ENCODE measurements at places on chromosomes 2 and 18. TPM values are rescaled to one million over a fixed set of nuclear protein-coding genes. Genes with fewer than 3 reads are reported as not detected.
A peak's percentile ranks its signal among the peaks of the same experiment; 100 is the strongest.

The LRP1B gene
- 0.25 TPM for polyA plus RNA-seq

The OR6B2 gene
- not detected for polyA plus RNA-seq

The ABHD1 gene
- polyA plus RNA-seq, result 0.54 TPM

The FMNL2 gene
- polyA plus RNA-seq, result 1.5 TPM

The SLC25A52 gene
- polyA plus RNA-seq, result not detected

The RNASEH1 gene
- 12.0 TPM for polyA plus RNA-seq

The SEC11C gene
- polyA plus RNA-seq, result 186 TPM

DNA sequence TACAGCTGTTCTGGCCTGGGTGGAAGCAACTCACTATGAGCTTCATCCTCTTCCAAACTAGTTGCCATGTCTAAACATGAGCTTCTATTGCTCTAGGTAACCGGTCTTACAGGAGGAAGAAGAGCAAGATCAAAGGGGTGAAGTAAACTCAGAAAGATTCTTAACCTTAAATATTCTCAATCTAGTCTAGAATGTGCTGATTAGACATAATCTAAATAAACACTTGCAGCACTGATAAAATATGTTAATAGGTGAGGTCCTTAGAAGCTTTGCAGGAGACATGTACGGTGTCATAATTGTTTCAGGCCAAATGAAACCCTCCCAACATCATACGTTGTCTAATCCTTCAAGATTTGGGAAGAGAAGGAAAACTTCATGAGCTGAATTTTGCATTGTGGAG lies 431.6 kb upstream of the FSHR start:
- H3K27me3 ChIP-seq, result no peaks in the 10 kb centered on the region
- no peak for DNase-seq
- no peaks in the 10 kb centered on the region for H3K36me3 ChIP-seq
- H3K4me3 ChIP-seq, result no peak overlapping the region
- H3K4me1 ChIP-seq, result no peaks in the 10 kb centered on the region

DNA sequence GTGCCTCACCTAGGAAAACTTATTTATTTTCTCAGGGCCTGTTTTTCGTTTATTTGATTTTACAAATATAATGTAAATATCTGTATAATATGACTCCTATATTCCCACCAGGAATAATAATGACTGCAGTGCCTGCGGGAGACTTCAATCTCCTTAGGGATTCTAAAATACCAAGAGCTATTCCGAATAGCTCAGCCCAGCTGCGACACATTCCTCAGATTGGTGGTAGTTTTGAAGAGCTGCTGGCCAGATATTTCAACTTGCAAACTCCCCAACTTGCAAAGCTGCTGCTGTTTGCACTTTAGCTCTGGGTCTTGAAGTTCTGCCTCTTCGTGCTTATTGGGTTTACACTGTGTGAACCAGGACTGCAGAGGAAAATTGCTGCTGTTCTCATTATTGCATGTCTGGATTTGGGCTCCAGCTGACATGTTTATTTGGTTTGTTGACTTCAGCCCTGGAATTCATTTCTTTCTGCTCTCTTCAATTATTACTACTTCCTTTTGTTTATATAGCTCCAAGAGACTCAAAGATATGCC lies 480.2 kb upstream of the CHST9 start:
- no peak for DNase-seq
- H3K4me3 ChIP-seq, result no peak overlapping the region
- peaks cover 31% of the 10 kb centered on the region for H3K4me1 ChIP-seq
- H3K36me3 ChIP-seq, result no peaks in the 10 kb centered on the region
- no peak overlapping the region for H3K27ac ChIP-seq
- no peaks in the 10 kb centered on the region for H3K27me3 ChIP-seq

GRCh38 chr2:215522237-215522636 lies 86.4 kb upstream of the FN1 start:
- no peaks in the 10 kb centered on the region for H3K27me3 ChIP-seq
- DNase-seq, result no peak
- no peaks in the 10 kb centered on the region for H3K36me3 ChIP-seq
- H3K27ac ChIP-seq, result no peak overlapping the region

GRCh38 chr2:239273280-239274234 lies 127.3 kb downstream of the HDAC4 start:
- H3K27me3 ChIP-seq, result no peaks in the 10 kb centered on the region
- no peak overlapping the region for H3K27ac ChIP-seq
- no peak overlapping the region for H3K4me3 ChIP-seq
- H3K4me1 ChIP-seq, result peaks cover 6% of the 10 kb centered on the region
- no peak for DNase-seq
- H3K36me3 ChIP-seq, result no peaks in the 10 kb centered on the region

DNA sequence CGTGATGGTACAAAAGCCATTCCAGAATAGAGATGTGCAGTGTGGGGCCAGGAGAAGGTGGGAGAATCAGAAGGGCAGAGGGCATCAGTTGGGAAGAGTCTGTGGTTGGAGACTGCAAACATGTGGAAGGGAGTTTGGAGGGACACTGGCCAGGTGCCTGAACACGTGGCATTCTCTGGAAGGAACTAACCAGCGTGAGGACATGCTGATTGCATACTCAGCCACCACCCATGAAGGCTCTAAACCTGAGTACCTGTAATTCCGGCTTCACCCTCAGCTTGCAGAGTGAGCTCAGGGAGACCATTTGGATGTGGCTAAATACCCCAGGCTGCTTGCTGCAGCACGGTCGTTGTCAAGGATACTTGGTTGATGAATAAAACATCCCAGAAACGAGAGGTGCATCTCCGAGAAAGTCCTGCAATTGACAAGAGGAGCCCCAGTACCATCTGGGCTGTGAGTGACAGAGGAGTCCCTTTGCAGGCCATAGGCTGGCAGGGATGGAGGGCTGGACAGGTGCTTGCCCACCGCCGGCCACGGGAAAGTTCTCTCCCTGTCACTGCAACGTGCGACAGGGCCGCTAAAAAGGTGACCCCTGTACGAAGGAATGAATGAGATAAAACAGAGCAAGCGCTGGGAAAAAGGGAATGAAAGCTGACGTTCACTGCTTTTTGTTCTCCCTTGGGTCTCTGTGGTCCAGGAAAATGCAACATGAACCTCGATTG lies 5.0 kb downstream of the ACKR3 start:
- H3K36me3 ChIP-seq, result no peaks in the 10 kb centered on the region
- DNase-seq, result no peak
- peaks cover 11% of the 10 kb centered on the region for H3K4me1 ChIP-seq
- no peak overlapping the region for H3K4me3 ChIP-seq

GRCh38 chr18:42039396-42039795 lies 84.4 kb downstream of the PIK3C3 start:
- H3K27me3 ChIP-seq, result no peaks in the 10 kb centered on the region
- no peak for DNase-seq
- no peaks in the 10 kb centered on the region for H3K4me1 ChIP-seq
- H3K27ac ChIP-seq, result no peak overlapping the region

DNA sequence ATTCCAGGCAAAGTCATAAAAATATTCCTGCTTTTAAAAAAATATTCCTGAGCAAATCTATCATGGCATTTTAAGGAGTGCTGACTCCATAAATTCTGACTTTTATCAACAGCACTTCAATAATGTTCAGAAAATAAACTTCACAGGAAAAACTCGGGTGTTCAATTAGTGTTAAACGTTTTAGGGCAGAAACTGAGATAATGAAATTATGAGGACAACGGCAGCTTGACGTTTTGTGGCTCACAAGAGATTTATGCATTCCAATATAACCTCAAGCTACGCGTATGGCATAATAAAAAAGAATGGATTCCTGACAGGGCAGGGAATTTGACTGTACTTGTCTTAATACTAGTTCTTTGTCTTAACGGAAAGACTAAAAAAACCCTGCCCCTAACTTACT lies 133.2 kb downstream of the ICOS start:
- no peak overlapping the region for H3K4me3 ChIP-seq
- no peaks in the 10 kb centered on the region for H3K4me1 ChIP-seq
- H3K27ac ChIP-seq, result no peak overlapping the region

DNA sequence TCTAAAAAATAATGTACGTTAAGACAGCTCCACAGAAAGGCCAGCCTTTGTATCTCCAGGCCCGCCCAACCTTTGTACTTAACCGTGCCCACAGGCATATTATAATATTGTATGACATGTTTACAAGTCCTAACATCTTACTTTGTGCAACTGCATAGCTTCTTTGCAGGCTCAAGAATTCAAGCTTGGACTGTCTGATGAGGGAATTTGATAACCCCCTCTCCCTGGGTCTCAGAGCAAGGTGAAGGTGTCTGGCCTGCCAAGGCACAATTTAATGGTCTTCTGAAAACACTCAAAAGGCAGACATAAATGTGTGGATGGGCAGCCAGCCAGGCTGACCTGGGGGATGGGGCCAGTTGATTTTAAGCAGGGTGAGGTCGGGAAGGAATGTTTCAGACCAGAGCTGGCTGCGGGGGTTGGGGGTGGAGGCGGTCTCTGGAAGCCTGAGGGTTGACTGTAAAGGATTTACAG lies 732.7 kb upstream of the FANCL start:
- H3K4me3 ChIP-seq, result no peak overlapping the region
- H3K27me3 ChIP-seq, result no peaks in the 10 kb centered on the region
- no peak for DNase-seq
- H3K4me1 ChIP-seq, result no peaks in the 10 kb centered on the region

GRCh38 chr2:1081451-1082225 lies 131.0 kb downstream of the SNTG2 start:
- no peak overlapping the region for H3K4me3 ChIP-seq
- H3K36me3 ChIP-seq, result no peaks in the 10 kb centered on the region
- H3K4me1 ChIP-seq, result no peaks in the 10 kb centered on the region

DNA sequence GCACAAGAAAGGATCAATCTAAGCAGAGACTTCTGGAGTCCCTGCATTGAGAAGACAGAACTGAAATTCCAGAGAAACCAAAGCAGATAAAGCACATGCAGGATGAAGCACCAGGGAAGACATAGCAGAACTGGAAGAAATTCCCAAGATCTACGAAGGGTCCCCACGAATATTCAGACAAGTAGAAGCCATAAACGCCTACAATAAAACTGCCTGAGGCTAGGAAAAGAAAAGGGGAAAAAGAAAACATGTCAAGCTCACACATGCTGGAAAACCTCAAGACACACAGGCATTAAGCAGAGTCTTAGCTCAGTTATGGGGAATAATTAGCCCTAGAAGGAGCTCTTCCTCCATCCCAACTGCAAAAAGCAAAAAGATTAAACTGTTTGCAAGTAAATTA lies 171.2 kb downstream of the NBAS start:
- H3K4me3 ChIP-seq, result no peak overlapping the region
- no peak overlapping the region for H3K27ac ChIP-seq
- H3K36me3 ChIP-seq, result peaks cover 7% of the 10 kb centered on the region
- H3K27me3 ChIP-seq, result no peaks in the 10 kb centered on the region
- DNase-seq, result no peak
- no peaks in the 10 kb centered on the region for H3K4me1 ChIP-seq

DNA sequence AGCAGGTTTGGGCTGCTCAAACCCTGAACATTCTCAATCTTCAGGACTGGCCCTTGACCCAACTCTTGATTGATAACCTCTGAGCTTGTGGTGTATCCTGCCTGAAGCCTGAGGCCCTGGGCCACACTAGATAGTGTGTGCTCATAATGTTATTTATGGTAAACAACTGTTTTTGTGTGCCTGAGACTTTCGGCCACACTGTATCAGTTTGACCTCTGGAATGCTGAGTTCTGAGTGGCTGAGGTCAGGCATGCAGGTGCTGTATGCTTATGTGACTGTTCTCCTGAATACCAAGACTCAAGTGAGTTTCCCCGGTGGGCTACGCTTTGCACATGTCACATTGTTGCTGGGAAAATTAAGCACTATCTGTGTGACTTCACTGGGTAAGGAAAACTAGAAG lies 82.2 kb upstream of the RMP24 start:
- H3K4me3 ChIP-seq, result no peak overlapping the region
- H3K27ac ChIP-seq, result no peak overlapping the region
- no peaks in the 10 kb centered on the region for H3K36me3 ChIP-seq
- no peaks in the 10 kb centered on the region for H3K27me3 ChIP-seq
- DNase-seq, result no peak
- no peaks in the 10 kb centered on the region for H3K4me1 ChIP-seq

- peaks cover 39% of the 10 kb centered on the region for H3K4me1 ChIP-seq
- no peak for DNase-seq
- no peaks in the 10 kb centered on the region for H3K27me3 ChIP-seq
- peaks cover 3% of the 10 kb centered on the region for H3K36me3 ChIP-seq
- peak overlapping the region; percentile 56 for H3K4me3 ChIP-seq
These were observed 678 bp upstream of the ZNF24 start for GRCh38 chr18:35344736-35345459.

DNA sequence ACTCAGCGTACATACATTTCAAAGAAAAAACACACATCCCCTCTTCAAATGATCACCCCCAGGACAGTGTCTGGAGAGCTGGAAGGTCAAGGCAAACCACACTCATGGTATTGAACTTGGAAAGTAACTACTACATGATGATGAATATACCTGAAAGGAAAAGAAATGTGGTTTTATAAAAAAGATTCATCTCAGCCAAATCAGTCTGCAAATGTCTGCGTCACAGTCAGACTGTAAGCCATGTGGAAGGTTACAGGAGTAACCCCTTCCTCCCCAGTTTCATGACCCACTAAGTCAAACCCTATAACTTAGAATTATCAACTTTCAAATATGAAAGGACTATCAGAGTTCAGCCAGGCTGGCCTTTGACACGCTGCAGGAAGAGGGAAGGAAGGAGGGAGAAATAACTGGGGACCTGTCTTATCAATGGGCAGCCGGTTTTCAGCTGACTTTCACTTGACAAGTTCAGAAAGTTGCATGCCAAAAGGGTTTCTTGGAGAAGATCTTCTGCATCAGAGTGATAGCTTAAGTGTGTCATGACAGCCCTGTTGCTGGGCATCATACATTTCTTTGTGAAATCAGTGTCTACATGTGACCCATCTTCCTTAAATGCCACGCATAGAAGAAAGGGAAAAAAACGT lies 7.0 kb upstream of the BMP10 start:
- DNase-seq, result no peak
- H3K27me3 ChIP-seq, result no peaks in the 10 kb centered on the region
- no peaks in the 10 kb centered on the region for H3K36me3 ChIP-seq
- no peak overlapping the region for H3K4me3 ChIP-seq
- H3K27ac ChIP-seq, result no peak overlapping the region

GRCh38 chr2:117785740-117786139 lies 28.8 kb upstream of the DDX18 start:
- H3K27ac ChIP-seq, result no peak overlapping the region
- DNase-seq, result no peak
- no peaks in the 10 kb centered on the region for H3K4me1 ChIP-seq

- no peaks in the 10 kb centered on the region for H3K36me3 ChIP-seq
- no peak for DNase-seq
- no peaks in the 10 kb centered on the region for H3K4me1 ChIP-seq
These were observed 356.3 kb downstream of the SATB2 start for GRCh38 chr2:199101487-199101886.

GRCh38 chr2:236886456-236886855 lies 199.2 kb upstream of the COPS8 start:
- no peaks in the 10 kb centered on the region for H3K4me1 ChIP-seq
- H3K4me3 ChIP-seq, result no peak overlapping the region
- no peak for DNase-seq
- H3K36me3 ChIP-seq, result no peaks in the 10 kb centered on the region
- H3K27me3 ChIP-seq, result no peaks in the 10 kb centered on the region
